ENCODE measurements at places on chromosomes 5 and 9.
A peak's percentile ranks its signal among the peaks of the same experiment; 100 is the strongest.

- DNase-seq = no peak
These were observed 82.5 kb upstream of the SNCAIP start for GRCh38 chr5:122229551-122229950.

DNA sequence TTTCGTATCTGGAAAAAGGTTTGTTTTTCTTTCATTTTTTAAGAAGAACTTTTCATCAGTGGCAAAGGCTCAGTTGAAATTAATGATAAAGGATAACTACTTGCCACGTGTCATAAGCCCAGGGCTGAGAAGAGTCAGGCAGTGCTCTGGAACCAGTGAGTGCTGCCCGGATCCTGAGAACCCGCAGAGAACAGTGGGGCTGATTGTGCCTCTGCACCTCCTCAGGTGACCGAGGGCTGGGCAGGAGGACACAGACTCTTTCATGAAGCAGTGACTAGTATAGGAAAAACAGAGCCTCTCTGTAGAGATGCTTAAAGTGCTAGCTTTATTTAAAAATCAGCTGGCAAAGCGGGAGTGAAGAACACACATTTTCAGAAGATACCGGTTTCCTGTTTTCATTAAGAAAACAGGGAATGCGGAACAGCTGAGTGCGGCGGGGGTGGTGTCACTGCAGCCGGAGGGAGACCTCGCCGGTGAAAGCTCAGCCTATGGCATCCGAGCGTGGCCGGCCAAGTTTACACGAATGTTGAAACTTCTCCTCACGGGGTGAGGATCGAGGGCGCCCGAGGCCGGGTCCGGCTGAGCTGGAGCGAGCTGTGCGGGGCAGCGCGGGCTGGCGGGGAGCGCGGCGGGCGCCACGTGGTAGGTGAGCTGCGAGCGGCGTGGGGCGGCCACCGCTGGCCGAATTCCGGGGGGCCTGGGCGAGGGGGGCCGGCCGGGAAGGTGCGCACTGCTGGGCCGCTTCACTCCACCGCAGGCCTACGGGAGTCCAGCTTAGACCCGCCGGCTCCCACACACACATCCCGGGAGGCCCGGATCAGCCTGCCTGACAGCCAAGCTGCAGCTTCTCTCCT is 134.7 kb upstream of the DMRT1 start:
- DNase-seq = no peak

DNA sequence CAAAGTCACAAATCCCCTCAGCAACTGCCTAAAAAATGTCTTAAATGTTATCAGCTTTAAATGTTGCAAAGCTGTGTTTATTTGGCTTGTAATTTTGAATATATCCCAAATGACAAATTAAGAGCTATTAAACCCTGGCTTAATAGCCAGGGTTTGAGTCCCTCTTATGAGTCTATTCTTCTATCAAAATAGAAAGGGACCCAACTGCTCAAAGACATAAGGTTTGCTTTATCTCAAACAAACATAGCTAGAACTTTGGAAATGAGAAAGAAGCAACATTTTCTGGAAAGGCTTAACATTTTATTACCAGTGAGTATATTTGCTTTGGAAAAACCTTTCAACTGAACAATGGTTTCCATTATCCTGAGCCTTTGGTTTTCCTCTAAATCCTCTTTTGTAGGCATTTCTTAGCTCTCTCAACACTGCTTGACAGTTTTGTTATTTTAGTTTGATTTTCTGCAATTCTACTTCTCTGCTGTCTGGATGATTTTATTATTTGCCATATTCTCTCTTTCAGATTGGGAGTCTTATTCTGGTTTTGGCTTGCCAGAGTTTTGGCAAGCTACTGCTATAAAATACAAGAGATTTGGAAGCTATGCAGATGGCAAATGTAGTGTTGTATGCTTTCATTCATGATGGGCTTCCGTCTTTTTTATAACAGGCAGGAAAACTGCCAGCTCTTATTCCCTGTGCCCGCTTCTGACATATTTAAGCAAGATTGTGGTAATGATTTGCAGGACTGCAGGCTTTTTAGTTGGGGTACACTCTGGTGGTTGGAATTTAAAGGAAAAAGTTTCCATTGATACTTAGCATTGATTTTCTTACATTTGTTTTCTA is 734.9 kb downstream of the DTWD2 start:
- DNase-seq = no peak

DNA sequence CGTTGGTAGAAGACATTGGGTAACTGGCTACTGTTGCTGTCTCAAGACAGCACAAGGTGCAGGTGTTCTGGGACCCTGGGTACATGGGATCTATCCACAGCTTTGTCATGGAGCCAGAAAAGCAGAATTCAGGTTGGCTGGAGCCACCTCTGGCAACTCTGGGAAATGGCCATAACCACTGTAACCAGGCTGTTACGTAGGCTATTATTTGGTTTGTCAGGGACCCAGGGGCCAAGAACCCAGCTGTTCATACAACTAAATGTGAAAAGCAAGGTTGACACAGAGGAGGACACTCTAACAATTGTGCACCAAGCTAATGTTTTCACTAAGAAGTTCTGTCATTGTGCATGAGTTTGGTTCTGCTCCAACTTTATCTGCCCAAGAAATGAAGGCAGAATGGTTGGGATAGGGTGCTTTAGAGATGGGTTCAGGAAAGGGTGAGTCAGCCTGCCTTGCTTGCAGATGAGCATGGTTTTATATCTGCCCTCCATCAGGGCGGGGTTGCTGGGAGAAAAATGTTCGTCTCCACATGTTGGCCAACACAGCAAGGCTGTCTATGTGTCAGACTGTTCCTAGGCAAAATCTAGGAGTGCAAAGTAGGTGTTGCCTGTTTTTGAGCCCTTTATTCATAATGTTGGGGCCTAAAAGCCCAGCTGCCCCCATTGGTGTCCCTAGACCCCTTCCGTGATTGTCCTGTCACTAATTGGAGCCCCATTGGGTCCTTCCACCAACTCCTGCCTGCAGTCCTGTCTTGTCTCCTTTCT is 131.3 kb upstream of the DAP start:
- DNase-seq = no peak

- no peak for DNase-seq
These were observed 281.7 kb upstream of the PTGER4 start for GRCh38 chr5:40397976-40398375.

GRCh38 chr9:106066940-106067524 is 372.7 kb downstream of the TMEM38B start:
- DNase-seq = peak; percentile 1

DNA sequence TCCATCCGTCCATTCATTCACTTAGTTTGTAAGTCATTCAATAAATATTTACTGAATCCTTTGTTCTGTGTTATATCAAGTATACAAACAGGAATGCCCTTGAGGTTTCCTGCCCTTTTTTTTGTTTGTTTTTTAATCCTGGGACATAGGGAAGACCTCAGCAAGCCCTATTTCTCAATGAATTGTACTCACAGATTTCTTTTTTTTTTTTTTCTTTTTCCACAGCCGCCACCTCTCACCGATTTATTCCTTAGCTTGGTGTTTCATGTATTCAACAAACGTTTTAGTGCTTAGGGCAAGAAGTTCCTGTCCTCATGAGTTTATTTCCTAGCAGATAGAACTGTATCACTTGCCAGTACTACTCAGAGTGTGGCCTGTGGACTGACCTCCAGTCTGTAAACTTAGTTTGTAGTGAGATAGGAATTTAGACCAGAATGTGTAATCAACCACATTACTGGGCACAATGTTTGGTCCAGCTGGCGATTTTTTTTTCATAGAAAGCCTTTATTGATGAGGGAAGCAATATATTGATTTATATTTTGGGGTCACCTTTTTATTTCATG is 35.4 kb upstream of the C5orf47 start:
- no peak for DNase-seq

DNA sequence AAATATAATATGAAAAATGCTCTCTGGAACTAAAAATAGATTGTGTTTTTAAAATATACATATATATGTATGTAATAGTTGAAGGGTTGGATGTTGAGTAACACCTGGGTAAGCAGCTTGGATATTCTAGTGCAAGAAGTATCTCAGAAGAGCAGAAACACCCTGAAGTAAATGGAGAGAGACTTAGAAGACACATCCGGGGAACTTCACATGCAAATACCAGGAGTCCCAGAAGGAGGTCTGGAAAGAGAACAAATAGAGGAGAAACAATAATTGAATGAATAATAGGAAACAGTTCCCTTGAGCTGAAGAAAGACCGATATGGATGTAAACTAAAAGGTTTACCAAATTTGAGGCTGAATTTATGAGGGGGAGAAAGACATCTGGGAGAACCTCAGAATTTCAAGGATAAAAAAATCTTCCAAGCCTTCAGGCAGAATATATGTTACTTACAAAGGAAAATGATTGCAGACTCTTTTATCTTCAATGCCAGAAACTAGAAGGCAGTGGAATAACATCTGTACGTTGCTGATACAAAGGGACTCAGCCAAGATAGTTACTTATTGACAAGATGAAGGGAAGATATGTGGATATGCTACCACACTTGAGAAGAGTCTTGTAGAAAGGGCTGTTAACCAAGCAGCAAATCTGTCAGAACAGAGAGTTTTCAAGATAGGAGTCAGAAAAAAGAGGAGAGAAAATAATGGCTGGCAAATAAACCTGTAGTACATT is 42.7 kb downstream of the HSDL2 start:
- no peak for DNase-seq

GRCh38 chr9:119963798-119964372 is 594.6 kb upstream of the BRINP1 start:
- no peak for DNase-seq

DNA sequence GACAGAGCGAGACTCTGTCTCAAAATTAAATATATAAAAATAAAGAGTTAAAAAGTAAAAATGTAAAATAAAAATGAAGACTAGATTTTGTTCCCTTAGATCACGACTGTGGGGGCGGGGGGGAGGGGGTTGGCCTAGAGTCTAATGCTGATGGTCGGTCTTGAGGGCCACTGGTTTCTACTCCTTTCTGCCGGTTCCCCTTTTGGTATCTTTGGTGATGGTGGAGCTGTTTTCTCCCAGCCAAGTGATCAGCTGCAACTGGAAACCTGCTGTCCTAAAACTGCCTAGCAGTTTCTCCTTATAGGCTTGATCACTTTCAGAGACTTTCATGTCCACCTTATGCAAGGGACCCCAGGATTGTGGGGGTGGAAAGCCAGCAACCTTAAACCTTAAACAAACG is 1.1 kb downstream of the SRD5A1 start:
- no peak for DNase-seq

Data from hypothalamus (tissue), 51 donors.